RPMI8226 (cell line): ENCODE measurements at places on chromosomes 1 and 21.

- no peak for DNase-seq
These were observed 20.3 kb upstream of the TXLNA start for GRCh38 chr1:32159189-32159588.

- DNase-seq: no peak
These were observed 2.6 kb downstream of the GLRX2 start for GRCh38 chr1:193102662-193103061.

- DNase-seq: no peak
These were observed 354.6 kb downstream of the SEC16B start for GRCh38 chr1:177615251-177615650.

- DNase-seq: peak; percentile 77
These were observed 9.4 kb downstream of the MORN1 start for GRCh38 chr1:2381741-2382620.

DNA sequence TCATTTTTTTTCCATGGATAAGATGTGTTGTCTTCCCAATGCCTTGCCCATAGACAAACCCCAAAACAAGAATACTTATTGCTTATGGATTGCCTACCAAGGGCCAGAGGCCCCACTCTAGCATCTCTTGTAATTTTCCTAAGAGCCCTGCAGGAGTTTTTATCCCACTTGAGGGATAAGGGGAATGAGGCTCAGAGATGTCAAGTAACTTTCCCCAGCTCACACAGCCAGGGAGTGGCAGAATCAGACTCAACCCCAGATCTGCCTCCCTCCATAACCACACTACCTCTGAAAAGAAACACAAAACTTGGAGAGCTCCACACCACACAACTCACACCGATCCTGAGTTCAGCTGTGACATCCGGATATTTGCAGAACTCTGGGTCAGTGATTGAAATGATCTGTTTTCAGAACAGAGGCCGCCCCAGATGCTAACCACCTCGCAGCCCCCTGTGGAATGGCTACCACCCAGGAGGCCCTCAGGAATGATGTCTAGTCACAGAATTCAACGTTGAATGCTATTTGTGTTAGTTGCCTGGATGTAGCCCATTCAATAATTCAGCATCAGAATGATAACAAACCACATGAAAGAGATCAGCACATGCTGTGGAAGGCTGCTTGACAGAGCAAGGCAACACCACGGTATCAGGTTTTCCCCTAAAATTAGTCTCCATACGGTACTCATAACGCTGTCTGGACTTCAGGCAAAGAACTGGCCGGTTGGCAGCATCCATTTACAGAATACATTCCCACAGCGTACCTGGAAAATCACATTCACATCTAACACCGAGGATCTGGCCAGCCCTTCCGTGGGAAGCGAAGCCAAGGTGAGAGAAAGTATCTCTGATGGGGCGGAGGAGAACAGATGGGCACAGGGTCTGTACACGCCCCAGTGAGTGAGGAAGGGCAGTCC, 231.9 kb downstream of the TOMM20 start:
- no peak for DNase-seq

DNA sequence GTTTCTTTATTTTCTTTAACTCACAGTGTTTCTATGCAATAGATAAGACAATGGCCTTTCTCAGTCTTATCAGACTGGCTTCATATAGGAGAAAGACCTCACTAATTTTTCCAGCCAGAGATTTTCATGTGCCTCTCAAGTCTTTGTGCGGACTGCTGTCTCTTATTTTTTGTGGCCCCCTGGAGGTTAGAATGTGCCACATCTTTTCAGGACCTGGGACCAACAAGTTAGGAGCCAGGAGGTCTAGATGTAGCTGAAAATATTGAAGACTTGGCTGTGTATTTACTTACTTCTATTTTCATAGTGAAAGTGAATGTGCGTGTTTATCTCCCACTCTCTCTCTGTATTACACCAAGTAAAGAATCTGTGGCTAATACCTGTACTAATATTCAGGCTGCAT, 42.1 kb upstream of the CFHR3 start:
- peak; percentile 6 for DNase-seq

GRCh38 chr1:152761609-152762213, 3.9 kb downstream of the KPRP start:
- no peak for DNase-seq

DNA sequence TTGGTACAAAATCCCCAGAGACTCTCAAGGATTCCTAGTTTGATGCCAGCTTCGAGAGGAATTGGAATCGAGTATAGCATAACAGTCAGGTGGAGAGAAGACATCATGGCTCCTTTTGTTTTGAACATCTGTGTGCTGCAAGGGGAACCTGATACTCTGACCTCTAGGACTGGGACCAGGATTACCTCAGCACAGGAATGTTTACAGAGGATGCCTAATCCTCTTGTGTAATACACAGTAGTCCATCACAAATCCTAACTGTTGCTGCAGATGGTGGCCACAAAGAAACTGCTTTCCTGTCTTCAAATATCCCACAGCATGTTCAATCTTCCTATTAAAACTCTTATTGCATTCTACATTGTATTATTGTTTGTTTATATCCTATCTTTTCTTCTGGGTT, 111.8 kb upstream of the PRMT6 start:
- DNase-seq: no peak

- peak; percentile 83 for DNase-seq
These were observed 53.1 kb upstream of the LBR start for GRCh38 chr1:225480825-225481434.

DNA sequence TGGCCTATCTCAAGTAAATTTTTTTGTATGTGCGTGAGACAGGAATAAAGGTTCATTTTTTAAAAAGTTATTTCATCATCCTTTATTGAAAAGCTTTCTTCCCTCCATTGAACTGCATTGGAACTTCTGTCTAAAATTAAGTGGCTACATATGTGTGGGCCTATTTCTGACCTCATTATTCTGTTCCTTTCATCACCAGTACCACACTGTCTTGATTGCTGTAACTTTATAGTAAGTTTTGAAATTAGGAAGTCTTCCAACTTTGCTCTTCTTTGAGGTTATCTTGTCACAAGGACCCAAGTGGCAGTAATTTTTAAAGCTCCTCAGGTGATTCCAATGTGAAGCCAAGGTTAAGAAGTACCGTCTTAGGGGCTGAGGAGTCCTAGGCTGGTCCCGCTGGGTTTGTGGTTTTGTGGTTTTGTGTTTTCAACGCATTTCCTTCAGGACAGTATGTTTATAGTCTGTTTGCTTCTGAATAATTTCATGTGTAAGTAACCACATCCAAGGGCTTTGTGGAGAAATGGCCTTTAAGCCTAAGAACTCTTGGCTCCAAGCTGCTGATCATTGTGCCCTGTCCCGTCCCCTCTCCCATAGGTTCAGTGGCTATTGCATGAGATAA, 12.4 kb upstream of the SCAF4 start:
- no peak for DNase-seq

DNA sequence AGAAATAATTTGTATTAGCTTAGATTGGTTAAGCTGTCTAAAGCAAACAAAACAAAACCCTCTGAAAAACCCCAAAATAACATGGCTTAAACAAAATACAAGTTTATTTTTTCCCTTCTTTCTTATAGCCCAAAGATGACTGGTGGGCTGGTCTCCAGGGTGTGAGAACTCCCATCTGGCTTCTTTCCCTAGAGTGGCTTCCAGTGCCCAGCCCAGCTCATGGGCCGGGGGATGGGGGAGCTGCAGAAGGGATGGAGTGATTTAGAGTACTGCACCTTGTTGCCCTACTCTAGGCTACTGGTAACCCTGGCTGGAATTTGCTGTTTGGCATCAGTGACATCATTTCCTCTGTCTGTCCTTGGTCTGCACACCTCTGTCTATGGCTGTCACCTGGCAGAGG, 223.0 kb downstream of the PBX1 start:
- no peak for DNase-seq

GRCh38 chr1:32339363-32339978, 3.4 kb upstream of the MARCKSL1 start:
- DNase-seq: no peak

- no peak for DNase-seq
These were observed 134.2 kb downstream of the GRIK3 start for GRCh38 chr1:36900128-36900527.

- DNase-seq: no peak
These were observed 88.2 kb upstream of the SLC25A33 start for GRCh38 chr1:9451081-9451480.

DNA sequence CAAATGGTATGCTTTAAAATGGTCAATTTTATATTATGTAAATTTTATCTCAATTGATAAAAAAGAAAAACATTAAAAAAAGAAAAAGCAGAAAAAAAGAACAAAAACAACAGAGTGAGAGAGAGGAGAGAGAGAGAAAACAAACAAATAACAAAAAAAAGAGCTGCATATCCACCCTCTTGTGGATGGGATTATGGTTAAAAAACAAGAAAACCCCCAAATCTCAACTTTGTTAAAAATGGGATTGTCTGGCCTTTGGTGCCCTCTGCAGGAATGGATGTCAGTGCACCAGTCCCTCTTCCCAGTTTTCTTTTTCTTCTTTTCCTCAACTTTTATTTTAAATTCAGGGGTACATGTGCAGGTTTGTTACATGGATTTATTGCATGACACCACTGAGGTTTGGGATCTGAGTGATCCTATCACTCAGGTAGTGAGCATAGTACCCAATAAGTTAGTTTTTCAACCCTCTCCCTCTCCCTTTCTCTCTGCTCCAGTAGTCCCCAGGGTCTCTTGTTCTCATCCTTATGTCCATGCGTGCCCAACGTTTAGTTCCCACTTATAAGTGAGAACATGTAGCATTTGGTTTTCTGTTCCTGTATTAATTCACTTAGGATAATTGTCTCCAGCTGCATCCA, 28.1 kb downstream of the RNF187 start:
- peak; percentile 37 for DNase-seq

DNA sequence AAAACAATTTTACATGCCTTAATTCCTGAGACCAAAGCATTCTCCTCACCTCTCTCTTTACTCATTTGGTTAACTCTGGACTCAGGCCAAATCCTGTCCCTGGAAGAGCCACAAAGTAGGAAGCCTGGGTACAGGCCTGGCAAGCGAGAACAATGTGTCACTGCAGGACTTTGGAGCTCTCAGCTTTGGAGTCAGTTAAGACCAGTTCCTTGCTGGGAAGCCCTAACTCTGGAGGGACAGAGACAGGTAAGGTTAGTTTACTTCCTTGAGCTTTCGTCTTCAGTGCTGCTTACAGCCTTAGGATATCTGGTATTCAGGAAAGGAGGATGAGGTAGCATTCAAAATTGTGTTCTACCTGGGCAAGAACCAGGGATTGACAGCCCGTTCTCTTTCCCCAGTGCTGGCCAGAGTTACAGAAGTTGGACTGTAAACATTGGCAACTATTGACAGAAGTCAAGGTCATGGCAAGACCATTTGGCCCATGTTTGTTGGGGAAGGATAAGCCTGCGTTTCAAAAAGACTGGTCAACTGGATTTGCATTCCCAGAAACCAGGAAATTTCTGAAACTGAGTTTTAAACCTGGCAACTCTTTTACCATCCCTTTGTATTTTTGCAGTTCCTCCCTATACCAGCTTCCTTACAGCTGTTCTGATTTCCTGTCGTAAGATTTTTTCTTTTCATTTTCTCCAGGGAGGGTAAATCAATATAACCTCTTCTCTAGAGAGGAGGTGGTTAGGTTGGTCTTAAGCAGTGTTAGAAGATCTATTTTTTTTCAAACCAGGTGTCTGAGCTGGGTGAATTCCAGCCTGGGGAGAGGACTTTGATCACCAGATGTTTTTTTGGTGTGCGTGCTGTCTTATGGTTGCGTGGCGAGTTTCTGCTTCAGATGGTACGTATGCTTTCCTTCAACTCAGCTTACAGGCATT, at the start of gene C4BPB:
Gene C4BPB, plus strand, starts transcription at position 160 of the 926 bp plus-strand sequence. Its CDS starts 672 bp downstream, at position 832.
- DNase-seq: peak; percentile 45

DNA sequence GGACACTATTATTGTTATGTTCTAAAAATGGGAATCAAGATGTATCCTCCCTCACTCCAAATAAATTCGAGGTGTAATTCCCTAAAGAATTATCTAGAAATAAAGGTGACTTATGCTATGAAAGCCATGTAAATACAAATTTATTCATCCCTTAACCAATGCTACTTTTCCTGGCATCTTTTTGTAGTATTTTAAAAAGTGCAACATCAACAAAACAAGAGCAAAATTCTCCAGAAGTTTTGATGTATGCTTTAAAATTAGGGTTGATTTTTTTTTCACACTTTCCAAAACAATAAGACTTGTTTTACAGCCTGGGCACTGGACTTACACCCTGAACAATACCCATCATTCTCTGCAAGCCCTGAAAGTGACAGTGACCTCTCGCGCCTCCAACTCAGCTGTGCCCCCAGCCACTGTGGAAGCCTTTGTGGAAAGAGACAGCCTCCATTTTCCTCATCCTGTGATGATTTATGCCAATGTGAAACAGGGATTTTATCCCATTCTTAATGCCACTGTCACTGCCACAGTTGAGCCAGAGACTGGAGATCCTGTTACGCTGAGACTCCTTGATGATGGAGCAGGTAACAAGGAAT, 21.4 kb upstream of the CLCA1 start:
- DNase-seq: no peak

DNA sequence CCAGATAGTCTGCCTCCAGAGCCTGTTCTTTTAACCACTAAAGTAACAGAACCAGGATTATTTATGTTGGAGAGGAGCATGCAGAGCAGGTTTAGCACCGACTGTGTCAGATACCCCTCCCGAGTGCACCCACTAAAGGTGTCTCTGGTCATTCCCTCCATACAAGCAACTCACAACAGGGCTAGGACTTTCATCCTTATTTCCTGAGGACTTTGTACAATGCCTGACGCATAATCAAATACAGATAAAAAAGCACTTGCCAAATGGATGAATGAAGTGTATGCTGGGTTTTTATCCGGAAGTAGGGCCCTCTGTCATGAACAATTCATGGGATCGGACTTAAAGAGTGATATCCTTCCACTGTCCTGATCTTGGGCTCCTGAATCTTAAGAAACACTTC, 26.0 kb downstream of the RPL5 start:
- no peak for DNase-seq

GRCh38 chr1:41355761-41356160, 5.5 kb upstream of the FOXO6 start:
- no peak for DNase-seq

DNA sequence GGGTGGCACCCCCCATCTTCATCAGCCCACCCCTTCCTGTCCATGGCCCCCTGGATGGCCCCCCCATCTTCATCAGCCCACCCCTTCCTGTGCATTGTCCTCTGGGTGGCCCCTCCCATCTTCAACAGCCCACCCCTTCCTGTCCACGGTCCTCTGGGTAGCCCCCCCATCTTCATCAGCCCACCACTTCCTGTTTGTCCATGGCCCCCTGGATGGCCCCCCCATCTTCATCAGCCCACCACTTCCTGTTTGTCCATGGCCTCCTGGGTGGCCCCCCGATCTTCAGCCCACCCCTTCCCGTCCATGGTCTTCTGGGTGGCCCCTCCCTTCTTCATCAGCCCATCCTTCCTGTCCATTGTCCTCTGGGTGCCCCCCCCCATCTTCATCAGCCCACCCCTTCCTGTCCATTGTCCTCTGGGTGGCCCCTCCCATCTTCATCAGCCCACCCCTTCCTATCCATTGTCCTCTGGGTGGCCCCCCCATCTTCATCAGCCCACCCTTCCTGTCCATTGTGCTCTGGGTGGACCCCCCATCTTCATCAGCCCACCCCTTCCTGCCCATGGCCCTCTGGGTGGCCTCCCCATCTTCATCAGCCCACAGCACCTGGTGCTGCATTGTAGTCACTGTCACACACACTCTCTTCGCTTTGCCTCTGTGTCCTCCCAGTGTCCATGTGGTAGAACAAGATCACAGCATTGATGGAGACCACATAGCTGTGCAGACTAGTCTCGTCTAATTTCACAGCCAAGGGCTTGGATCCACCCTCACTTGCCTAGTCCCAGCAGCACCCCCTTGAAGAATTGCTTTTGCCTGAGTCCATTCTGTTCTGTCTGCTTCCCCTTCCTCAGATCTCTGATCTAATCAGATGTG, 95.9 kb downstream of the PCBP3 start:
- no peak for DNase-seq

- no peak for DNase-seq
These were observed 12.8 kb downstream of the GFI1 start for GRCh38 chr1:92473781-92474495.
